ENCODE measurements at places on chromosomes 4 and X.

DNA sequence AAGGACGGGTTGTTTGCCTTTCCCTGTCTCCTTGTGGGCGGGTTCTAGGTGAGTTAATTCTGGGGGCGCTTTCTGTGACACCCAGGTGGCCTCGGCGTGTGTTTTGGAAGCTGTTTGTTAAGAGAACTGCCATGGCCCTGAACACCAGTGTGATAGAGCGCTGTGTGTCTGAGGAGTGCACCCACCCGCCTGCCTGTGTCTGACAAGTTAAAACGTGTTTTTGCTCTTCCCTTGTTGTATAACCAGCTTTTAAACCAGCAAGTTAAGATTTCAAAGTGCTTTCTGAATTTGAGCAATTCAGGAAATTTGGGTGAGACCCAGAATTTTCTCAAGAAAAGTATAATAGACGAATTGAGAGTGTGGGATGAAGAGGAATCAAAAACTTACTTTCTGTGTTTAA is 55.2 kb upstream of the HGFAC start:
- no peak for DNase-seq

DNA sequence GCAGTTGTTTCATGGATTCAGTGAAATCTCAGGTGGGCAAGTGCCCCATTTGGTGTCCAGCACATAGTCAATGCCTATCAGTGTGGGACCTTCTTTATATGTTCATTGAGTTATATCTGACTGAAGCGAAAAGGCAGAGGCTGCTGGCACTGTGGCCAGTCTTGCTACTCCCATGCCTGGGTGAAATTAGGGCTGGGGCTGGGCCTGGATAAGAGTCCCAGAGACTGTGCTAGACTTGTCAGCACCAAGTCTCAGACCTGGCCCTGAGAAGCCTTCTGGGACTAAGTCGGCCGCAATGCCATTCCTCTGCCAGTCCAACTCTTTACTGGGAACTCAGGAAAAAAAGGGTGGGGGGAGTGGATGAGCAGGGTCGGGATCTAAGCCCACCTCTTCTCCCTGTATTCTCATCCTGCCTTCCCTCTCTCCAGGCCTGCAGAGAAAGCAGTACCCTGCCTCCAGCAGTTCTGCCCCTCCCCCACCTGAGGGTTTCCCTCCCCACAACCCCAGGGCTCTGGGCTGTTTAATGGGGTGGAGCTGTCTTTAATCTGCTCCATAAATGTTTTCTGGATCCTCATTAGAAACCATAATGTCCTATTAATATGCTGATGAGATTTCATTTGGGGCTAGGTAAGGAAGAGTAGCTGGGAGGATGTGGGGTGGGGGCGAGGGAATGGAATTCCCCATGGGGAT is 153.5 kb upstream of the PJA1 start:
- no peak for DNase-seq

- DNase-seq: no peak
These were observed 67.6 kb upstream of the COX18 start for GRCh38 chr4:73137121-73137520.

DNA sequence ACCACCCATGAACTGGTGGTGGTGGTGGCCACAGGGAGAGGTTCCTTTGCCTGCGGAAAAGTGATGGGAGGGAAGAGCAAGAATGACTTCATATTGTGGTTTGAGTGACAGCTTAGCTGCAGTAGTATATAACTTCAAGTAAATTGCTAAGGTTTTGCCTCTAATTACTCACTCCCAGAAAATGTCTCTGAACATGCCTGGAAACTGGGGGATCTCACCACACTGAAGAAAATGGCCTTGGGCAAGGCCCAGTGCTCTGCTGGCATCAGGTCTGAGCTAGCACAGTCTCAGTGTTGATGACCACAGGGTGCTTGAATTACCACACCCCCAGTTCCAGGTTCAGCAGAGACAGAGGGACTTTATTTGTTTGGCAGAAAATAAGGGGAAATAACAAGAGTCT is 2085.4 kb downstream of the ARAP2 start:
- no peak for DNase-seq

- DNase-seq: no peak
These were observed 49.0 kb downstream of the DDX3X start for GRCh38 chrX:41382714-41383645.

DNA sequence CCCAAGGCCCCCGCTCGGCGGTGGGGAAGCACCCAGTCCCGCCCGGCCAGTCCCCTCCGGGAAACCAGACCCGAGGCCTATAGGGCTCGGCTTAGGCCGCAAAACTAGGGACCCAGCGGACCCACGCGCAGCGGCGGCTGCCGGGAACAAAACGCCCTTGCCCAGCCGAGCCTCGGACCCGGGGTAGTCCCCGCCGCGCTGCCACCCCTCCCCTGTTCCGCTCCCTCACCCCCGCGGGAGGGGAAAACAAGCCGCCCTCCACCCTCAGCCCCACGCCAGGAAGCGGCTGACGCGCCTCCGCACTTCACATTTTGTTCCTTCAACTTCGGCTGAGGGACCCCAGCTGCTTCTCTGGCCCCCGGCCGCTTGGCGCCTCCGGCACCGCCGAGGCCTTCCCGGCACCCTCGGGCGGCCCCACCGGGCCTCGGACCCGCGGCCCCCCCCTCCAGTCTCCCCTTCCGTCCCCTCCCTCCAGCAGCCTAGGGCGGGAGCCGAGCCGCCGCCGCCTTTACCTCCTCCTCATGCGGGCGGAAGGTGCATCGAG is 694 bp downstream of the PDS5A start:
- no peak for DNase-seq

DNA sequence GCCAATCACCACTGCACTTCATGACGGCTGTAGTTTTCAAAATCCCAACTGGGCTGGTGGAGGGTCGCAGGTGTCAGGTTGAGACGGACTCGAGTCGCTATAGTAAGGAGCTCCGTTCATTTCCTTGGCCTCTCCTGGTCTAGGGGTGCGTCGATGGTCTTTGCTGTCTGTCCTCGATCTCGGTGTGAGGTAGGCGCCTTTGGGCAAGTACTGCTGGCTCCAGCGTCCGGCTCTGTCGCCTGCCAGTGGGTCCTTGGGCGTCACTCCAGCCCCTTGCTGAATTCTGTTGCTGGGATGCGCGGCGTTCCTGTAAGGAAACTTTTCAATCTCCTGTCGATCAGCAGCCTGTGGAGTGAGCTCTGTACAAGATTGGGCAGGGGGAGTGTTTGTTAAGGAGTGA is 76.7 kb downstream of the CCNB3 start:
- no peak for DNase-seq

- DNase-seq: no peak
These were observed 116.2 kb upstream of the STX18 start for GRCh38 chr4:4658052-4658451.

DNA sequence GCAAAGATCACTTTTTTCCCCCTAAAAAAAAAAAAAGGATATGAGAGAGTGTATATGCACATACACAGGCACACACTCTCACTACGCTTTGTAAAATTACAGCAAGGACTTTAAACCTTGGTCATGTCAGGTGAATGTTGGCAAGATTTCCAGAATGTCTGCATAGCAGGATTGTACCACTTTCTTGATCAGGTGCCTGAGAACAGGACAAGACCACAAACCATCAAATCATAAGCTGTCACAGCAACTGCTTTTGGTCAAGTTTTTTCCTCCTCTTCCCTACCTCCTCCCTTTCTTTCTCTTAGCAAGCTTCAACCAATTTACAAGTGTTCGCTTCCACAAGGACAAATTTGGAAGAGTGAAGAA is 15.3 kb downstream of the PPARGC1A start:
- DNase-seq: no peak

GRCh38 chr4:153620352-153620751 is 63.7 kb upstream of the TLR2 start:
- no peak for DNase-seq

DNA sequence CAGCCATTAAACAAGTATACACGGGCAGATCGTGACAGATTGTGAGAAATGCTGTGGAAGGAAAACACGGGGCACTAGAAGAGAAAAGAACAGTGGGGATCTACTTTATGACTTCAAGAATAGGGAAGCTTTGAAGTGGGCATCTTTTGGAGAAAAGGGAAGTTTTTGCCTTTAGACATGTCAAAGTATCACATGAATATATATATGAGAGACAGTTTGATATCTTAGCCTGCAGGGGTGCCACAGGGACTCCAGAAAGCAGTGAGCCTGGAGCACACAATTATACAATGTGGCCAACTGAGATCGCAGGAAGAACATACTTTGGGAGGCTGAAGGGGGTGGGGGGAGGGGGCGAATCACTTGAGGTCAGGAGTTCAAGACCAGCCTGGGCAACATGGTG is 35.7 kb downstream of the RELL1 start:
- DNase-seq: no peak

GRCh38 chr4:156190615-156191014 is 236.9 kb upstream of the CTSO start:
- DNase-seq: no peak

DNA sequence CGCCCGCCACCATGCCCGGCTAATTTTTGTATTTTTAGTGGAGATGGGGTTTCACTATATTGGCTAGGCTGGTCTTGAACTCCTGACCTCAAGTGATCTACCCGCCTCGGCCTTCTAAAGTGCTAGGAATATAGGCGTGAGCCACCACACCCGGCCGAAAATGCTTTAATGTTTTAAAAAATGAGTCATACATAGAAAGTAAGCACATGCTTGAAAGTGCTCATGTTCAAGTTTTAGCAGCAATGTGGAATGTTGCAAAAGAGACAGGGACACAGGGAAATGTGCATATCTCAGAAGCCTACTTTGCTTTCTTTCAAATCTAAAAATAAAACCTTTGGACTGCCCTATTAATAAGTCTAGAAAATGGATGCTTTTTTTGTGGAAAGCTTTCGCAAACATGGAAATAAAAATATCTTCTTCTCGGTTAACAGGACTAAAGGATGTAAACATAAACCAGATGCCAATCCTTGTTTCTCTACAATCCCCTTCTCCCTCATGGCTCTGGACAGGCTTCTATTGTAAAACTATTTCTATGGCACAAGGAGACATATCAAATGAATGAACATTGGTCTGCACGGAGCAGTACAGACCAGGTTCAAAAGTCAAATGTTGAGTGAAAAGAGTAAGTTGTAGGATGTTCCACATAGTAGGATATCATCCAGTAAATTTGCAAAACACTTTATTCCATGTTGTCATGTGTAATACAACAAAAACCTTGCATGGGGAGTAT is 15.0 kb downstream of the MECP2 start:
- DNase-seq: no peak

DNA sequence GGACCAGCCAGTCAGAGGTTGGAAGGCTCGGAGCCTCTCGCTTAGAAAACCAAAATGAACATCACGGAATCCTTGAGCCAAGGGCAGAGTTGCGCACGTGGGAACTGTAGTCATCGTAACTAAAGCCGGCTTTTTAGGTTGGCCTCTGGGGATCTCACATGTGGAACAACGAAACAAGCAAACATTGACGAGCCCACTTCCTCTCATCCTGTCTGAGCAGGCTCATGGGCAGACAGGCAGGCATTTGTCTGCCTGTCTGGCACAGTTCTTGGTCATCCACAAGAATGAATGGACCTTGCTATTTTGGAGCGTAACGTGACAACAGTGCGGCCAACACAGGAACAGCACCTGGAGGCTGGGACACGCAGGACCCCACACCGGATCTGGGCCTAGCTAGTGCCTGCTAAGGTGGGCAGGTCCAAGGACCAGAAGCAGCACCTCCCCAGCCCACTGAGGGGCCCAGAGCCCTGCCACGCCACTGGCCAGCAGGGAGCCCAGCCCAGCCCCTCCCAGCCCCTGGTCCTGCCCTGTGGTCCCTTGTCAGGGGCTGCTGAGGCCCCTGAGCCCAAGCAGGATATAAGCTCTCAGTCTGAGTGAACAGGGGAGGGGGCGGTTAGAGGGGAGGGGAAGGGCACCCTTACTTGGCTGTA is 9.2 kb upstream of the TREX2 start:
- no peak for DNase-seq

DNA sequence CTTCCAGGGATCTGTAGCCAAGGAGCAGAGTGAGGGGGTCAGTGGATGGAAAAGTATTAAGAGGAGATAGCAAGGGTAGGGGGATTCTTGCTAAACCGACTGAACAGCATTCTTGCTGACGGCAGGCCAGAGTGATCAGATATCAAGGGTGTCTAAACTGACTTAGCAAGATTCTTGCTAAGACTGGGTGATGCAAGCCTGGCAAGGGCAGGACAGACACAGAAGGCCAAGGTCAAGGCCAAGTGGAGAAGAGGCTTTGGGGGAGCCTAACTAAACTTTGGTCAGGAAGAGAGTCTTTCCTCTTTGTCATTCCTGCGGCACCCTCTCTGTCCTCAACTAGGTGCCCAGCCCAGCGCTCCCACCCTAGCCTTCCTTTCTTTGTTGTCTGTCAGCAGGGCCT is 799 bp downstream of the XPNPEP2 start:
- no peak for DNase-seq

DNA sequence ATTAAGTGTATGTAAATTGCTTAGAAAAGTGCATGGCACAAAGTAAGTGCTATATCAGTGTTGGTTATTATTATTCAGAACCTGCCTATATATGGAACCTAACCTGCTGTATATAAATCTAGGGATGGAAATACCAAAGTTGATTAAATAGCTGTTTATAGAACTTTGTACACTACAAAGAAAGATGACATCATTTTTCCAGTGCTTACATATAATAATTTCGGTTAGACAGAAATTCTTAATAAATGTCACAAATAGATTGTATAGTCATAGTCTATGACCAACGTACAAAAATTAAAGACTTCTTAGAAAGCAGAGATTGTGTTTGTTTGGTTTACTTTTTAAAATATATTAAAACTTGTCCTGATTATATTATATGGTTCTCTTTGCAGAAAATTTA is 4.4 kb downstream of the GYPB start:
- DNase-seq: no peak

- DNase-seq: no peak
These were observed 97.3 kb downstream of the SHROOM4 start for GRCh38 chrX:50716706-50717105.

GRCh38 chr4:121408-122084 is 2.8 kb upstream of the ZNF718 start:
- DNase-seq: no peak

DNA sequence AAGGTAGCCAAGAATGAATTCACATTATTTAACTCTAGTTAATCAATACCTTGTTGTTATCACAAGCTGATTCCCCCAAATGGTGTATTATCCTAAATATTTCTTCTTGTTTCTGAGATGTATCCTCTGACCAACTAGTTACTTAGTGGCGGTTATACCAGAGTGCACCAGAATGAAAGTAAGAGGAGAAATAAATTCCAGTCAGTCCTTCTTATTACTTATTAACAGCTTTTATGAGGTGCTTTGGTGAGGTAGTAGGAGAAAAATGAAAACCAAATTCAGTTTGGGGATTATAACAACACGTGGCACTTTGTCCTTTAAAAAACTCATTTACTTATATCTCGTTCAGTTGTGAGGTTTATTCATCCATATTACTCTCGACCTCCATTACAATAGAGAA is 101.9 kb downstream of the AMMECR1 start:
- no peak for DNase-seq

DNA sequence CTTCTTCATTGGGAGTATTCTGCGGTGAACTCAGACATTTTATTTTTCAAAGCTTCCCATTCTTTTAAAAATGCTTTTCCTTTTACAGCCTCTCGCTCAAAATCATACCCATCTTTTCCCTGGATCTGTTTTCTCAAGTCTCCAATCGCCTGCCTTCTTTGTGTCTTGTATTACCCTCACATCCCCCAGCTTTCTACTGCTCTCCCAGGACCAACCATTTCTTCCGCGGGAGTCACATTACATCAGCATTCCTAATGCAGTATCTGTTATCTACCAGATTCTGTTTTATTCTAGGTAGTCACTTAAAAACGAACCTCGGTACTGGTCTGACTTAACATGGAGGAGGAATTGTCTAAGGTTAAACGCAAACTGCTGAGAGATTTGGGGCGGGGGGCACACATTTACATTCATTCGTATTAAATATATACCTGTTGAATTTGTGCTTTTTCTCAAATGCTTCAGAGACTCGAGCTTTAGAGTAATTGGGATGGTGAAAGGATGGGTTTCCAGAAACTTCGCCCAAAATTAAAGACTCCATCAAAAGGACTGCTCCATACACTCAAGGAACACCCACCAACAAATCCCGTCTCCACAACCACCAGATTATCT is 493 bp upstream of the UCHL1 start:
- DNase-seq: peak; percentile 35

Measured in Ammon's horn (tissue), 1 donor.